ENCODE measurements at places on chromosomes 7 and 10.

- no peak for DNase-seq
Observed at GRCh38 chr7:12054830-12055229, 156.3 kb upstream of the TMEM106B start.

GRCh38 chr7:29105191-29105590 lies 41.1 kb downstream of the CPVL start:
- DNase-seq, result no peak

DNA sequence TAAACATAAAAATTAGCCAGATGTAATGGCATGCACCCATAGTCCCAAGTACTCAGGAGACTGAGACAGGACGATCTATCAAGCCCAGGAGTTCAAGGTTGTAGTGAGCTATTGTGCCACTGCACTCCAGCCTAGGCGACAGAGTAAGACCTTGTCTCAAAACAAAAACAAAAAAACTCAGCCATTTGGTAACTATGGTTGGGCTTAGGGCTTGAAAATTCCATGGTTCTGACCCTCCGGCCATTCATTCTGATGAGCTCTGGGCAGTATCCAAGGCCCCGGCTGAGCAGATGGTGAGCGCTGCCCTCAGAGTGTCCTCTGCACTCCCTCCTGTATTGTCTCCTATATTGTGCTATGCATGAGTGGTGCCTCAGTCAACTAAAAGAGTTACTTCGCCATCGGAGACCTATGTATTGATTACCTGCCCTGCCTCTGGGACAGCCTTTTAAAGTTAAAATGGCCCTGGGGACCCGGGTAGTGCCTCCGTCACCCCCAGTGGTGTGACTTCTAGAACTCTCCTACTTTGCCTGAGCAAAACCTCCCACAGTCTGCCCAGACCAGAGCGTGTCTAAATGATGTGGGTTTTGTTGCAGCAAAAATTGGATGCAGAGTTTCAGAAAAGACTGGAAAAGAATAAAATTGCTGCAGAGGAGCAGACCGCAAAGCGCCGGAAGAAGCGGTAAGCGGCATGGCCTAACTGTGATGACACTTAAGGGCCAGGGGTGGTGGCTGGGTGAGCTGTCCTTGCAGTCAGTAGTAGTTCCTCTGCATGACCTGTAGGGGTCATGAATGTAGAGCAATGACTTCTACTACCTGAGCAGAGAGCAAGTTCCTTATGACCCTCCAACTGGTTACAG lies 8.1 kb downstream of the PRKRIP1 start:
- peak; percentile 23 for DNase-seq

GRCh38 chr7:28104041-28104541 lies 76.5 kb downstream of the JAZF1 start:
- DNase-seq, result no peak

- DNase-seq, result no peak
Observed at GRCh38 chr7:28005847-28006231, 174.8 kb downstream of the JAZF1 start.

GRCh38 chr10:11322698-11323097 lies 288.8 kb downstream of the USP6NL start:
- DNase-seq, result no peak

DNA sequence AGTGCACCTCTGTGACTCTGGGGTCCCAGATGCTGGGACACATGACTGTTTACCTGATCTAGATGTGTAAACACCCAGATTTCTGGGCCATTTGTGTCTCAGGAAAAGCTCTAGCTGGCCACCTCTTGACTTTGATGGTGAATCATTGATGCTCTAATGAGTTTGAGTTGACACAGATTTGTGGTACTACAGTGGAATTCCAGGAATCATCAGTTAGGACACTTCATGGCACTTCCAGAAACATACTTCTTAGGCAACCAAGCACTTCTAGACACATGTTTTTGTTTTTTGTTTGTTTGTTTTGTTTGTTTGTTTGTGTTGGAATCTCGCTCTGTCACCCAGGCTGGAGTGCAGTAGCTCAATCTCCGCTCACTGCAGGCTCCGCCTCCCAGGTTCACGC lies 302.2 kb upstream of the ZMIZ1 start:
- DNase-seq, result no peak

GRCh38 chr10:75544386-75544785 lies 113.0 kb downstream of the LRMDA start:
- DNase-seq, result no peak

GRCh38 chr10:104246976-104247375 lies 7.7 kb upstream of the GSTO1 start:
- DNase-seq, result no peak

GRCh38 chr7:111735661-111736551 lies 173.6 kb upstream of the IMMP2L start:
- DNase-seq, result peak; percentile 64

GRCh38 chr7:92293896-92294590 lies 48.3 kb downstream of the ANKIB1 start:
- DNase-seq, result no peak

GRCh38 chr10:3195726-3196125 lies 23.1 kb upstream of the PITRM1 start:
- no peak for DNase-seq

DNA sequence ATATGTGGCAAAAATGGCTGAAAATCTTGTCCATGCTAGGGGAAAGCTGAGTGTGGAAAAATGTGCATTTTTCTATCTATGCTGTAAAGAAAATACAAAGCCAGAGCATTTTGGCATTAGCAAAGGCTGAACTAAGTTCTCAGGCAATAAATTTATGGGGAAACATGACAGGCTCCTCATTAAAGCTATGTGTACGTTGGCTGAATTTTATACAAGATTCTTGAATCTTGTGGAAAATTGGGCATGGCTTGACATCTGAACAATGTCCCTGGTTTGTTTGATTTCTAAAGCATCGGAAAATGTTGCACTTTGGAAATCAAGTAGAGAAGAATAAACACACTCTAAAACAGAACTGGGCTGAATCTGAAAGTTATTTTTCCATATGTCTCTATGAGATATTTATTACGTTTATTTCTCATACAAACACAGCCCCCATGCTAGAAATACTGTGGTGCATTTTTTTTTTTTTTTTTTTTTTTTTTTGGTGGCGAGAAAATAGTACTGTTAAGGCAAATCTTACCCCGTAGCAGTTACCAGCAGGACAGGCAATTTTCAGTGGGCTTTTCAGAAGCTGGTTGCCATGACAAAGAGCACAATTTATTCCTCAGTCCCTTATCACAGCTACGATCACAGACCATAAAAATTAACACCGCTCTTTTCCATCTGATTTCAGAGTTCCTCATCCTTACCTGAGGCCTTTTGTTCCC lies 16.9 kb downstream of the CPA1 start:
- DNase-seq, result no peak

DNA sequence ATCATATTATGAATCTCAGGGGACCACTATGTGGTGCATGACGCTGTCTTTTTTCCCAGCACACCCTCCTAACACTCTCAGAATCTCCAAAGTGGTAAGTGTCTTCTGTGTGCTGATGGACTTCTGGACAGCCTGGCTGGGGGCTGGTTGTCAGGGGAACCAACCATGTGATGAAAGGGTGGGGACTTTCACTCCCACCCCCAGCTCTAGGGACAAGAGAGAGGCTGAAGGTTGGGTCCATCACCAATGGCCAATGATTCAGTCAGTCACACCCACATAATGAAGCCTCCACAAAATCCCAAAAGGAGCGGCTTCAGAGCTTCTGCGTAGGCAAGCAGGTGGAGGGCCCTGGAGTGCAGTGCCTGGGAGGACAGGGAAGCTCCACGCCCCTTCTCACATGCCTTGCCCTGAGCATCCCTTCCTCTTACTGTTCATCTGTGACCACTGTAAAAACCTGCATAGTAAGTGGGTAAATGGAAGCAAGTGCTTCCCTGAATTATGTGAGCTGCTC lies 44.6 kb downstream of the RASGEF1A start:
- DNase-seq, result no peak

DNA sequence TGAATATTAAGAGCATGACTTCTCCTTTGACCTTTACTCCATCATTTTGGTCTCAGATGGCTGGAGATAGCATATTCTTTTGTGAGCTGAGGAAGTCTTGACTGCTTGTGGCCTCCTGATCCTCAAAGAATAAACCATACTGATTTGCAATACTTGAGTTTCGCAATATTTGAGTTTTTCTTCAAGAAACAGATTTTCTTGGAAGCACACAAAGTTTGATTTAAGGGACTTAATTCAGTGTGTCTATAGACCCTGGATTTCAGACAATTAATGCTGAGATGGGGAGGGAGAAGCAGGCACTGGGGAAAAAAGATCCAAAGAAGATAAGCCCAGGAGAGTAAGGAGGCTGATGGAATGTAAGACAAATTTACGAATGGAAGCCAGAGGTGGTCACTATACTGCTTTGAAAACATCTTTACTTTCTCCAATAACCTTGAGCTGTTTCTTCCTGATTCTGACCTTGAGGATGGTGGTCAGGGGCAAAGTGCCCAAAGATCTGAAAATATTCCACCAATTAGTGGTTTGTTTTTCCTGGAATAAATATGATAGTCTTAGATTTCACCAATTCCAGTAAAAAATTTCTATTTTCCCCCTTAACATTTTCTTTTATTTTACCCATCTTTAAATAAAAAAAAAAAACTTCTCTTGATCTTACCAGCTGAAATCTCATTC lies 7.5 kb downstream of the EPDR1 start:
- no peak for DNase-seq

Data from neuronal stem cell (in vitro differentiated cells).